ENCODE measurements at places on chromosomes 2 and 18.

DNA sequence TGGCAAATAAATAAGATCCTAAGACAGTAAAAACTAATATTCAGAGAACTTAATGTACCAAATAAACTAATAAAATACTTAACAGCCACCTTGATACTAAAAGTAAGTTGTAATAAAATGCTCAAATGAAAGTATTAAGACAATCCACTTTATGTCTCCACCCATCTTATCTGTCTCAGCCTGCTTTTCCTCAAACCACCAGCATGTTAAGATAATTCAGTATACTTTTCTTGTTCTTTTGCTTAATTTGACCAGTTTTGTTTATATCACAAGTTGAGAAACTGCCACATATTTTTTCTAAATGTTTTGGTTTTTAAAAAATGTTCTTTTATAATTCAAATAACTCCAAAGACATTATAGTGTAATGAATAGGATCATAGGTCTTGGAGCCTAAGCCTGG is 142.0 kb downstream of the MBD5 start:
- DNase-seq = no peak

- DNase-seq = no peak
Observed at GRCh38 chr2:69138793-69139459, 125.9 kb downstream of the ANTXR1 start.

DNA sequence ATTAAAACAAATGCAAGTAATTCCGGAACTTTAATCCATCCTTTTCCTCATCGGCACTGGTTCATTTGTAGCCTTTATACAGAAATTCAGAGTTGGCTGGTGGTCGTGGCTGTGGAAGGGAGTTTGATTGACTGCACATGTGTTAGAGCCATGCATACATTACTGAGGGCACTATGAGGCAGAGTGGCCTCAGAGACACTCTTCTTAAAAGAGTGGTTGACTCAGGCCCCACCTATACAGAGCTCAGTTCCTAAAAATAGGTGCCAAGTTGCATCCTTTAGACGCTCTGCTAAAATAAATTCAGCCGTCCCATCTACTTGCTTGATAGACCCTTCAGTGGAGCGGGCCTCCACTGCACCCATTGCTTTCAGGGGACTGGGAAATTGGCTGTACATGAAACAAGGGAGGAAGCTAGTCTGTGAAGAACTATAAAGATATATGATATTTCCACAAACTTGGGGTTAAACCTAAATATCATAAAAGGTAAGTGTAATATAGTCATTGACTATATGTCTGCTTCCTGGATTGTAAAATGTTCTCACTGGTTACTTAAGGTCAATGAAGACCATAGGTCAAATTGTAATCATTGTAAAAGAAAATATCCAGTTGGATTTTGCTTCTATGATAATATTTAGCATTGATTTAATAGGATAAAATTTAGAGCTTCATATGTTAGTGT is 298.9 kb downstream of the XIRP2 start:
- DNase-seq = no peak

- no peak for DNase-seq
Observed at GRCh38 chr18:44273298-44273697, 407.4 kb upstream of the SETBP1 start.

GRCh38 chr18:48785091-48785614 is 165.6 kb downstream of the SMAD7 start:
- DNase-seq = no peak
